ENCODE measurements at places on chromosomes 13 and 19.
A peak's percentile ranks its signal among the peaks of the same experiment; 100 is the strongest.

GRCh38 chr13:110001670-110002275 lies 215.4 kb upstream of the IRS2 start:
- DNase-seq: no peak

DNA sequence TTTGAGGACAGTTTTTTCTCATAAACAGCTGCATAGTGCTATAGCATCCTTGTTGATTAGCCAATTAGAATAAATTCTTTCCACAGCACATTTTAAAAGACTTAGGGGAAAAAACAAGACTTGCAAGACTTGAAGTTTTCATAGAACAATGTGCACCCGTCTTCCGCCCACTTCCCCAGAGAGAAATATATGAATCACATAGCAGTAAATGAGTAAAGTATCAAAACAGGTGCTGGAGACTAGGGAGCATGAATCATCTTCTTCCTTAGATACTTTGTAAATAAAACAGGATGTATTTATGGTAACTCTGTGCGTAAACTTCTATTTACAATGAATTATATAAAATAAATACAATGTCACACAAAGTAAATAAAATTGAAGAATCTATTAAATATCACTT lies 75.1 kb downstream of the COL4A2 start:
- DNase-seq: no peak

GRCh38 chr19:31597616-31598015 lies 248.4 kb upstream of the TSHZ3 start:
- DNase-seq: no peak

GRCh38 chr13:95948656-95949055 lies 104.5 kb downstream of the UGGT2 start:
- no peak for DNase-seq

DNA sequence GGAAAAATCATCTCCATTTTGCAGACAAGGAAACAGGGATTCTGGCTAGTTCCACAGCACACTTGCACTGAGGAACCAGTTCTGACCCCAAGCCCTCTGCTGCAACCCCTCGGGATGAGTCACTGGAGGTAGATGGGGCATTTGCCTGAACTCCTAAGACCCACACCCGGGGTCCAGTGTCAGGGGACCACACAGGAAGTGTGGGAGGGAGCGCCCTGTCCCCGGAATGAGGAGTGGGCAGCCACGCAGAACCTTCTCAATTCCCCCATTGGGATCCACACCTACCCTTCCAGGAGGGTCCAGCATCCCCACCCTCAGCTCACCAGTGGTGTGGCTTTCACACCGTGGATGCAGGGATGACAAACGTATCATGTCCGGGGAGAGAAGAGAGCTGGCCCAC lies 62.7 kb downstream of the TSHZ3 start:
- no peak for DNase-seq

DNA sequence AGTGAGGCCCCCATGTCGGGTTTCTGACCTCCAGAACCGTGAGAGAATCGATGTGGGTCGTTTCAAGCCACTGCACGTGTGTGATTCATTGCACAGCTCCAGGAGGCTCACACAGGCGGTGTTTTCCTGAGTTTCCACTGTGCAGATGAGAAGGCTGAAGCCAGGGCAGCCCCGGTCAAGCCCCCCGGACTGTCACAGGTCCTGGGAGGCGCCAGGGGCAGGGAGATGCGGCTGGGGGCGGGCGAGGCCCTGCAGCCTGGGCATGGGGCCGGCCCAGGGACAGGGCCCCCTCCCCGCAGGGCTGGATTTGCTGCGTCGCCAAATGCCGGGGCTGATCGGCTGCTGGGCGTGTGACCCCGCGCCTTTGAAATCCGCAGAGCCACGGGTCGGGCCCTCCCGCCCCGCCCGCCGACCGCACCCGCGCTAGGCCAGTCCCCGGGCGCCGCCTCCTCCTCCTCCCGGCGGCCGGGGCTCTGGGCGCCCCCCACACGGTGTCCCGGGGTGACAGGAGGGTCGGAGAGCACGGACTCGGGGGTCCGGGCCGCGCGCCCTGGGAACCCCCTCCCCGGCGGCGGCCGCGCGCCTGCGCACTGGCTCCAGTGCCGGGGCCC lies 9.9 kb upstream of the MKNK2 start:
- peak; percentile 46 for DNase-seq

GRCh38 chr13:23990455-23990854 lies 93.2 kb upstream of the C1QTNF9B start:
- no peak for DNase-seq

DNA sequence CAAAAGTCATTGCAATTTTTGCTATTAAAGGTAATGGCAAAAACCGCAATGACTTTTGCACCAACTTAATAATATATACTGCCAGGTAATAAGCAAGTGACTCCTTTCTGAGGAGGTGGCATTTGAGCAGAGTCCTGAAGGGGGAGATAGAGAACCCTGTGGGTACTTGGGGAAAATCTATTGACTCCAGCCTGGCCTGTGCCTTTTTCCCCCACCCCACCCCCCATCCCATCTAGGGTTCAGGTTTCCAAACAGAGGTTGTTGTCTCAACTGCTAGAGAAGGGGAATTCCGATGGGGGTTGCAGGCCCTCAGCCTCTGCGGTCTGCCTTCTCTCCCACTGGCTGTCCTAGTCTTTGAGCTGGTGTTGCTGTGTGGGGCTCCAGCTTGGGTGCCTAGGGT lies 11.5 kb downstream of the S1PR2 start:
- peak; percentile 46 for DNase-seq

GRCh38 chr13:94968757-94969086 lies 256.4 kb upstream of the SOX21 start:
- no peak for DNase-seq

- no peak for DNase-seq
Observed at GRCh38 chr13:99257291-99257690, 888 bp downstream of the GPR18 start.

GRCh38 chr19:13153569-13154240 lies 3.5 kb downstream of the IER2 start:
- peak; percentile 30 for DNase-seq

DNA sequence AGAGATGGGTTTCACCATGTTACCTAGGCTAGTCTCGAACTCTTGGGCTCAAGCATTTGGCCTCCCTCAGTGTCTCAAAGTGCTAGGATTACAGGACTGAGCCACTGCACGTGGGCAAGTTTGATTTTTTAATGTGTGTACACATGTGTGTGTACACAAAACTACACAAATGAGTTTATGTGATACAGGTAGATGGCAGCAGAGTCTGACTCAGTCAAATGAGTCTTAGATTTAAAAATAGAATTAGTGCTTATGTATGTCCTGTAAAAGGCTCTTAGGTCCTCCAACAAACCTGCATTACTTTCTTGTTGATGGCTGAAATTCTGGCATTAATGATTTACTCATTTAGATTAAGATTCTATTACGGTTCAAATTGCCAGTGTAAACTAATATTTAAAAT lies 293.7 kb downstream of the PCDH17 start:
- DNase-seq: no peak

DNA sequence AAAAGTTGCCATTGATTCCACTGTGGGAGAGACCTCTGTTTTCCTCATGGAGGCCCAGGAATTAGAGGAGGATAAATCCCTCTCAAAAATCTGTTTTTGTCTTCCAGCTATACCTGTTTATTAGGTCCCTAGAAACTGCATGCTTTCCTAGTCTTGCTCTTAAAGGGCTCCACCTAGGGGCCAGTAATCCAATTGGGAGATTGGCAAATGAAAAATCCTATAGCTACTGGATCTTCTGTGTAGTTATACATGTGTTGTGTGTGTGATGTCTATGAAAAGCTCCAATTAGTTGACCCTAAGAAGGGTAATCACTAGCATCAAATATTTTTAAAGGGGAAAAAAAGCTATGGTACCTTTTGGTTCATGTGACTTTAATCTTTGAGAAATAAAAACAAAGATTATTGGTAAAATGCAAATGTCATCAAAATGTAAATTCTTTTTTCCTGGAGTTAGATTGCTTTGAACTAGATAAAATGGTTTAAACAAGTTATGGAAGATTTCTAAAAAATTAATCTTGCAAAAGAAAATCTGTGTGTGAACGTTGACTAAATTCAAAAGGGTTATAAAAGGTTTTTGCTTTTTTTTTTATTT lies 63.4 kb upstream of the C1QTNF9B start:
- DNase-seq: no peak

DNA sequence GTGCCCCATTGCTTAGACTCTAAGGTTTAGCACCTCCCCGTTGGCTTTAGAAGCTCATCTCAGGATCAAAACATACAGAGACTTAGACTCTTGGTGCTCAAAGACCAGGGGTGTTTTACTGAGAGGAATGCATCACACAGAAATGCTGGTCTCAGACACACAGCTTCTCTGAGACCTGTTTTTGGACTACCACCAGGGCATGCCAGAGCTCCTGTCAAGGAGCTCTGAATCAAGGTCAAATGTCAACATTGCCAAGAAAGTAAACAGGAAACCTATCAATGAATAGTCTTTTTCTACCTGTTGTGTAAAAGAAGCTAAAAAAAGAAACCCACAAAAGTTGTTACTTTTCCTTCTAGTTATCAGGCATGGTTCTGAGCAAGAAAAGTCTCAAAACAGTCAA lies 149.2 kb downstream of the COL4A1 start:
- DNase-seq: no peak

DNA sequence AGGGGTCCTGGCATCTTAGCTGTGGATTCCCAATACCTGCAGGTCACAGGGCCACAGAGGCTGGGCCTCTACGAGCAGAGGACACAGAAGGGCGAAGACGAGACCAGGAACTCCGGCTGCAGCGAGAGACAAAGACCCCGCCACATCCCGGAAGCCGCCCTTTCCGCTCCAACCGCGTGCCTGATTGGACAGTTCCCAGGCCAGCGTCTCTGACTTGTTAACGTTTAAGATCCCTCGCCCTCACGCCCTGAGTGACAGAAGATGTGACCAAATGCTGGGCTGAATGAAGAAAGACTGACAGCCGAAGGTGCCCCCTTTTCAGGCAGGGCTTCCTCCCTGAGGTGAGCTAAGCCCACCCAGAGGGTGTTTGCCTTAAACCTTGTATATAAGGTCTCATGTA lies at the start of gene ZNF98:
Gene ZNF98, minus strand, starts transcription at position 136 of the 400 bp plus-strand sequence. Its CDS starts 122 bp downstream, at position 14.
- no peak for DNase-seq

DNA sequence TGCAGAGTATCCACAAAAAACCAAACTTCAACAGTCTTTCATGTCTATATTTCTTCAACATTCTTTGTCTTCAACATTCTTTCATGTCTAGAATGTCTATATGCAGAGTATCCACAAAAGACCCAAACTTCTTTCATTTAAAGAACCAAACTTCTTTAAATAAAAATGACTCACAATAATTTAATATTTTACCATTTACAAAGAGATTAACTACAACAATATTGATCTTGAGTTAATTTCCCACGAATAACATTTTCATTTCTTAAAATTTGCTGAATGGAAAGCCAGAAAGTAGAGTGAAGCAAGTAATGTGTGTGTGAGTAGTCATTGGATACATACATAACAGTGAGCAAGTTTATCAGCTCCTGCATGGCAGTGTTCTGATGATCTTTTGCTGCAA lies 1069.7 kb downstream of the EFNB2 start:
- no peak for DNase-seq

DNA sequence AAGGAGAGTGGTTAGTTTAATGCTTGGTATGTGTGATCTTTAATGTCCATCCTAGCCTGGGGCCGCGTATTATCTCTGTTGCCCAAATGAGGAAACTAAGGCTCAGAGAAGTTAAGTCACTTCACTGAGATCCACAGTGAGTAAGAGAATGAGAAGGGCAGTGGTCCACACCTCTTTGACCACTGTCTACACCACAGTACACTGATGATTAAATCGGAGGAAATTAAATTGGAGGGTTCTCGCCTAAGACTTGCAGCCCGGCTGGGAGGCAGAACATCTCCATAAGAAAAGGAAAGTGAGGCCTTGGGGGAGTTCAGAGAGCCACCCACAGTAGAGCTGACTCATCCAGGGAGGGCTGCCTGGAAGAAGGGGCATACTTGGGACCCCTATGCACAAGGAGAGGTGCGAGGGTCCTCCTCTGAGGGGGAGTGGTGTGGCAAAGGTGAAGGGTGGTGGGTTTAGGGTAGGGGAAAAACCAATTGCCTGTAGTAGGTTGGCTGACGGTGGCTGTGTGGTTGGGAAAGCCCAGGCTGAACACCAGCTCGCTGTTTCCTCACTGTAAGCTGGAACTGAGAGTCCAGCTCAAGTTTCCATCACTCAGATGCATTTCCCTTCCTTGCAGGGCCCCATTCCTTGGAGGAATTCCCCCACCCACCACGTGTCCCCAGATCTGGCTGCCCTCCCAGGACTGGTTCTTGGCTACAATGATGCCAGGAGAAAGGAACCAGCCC lies 15.0 kb upstream of the DHRS12 start:
- no peak for DNase-seq

DNA sequence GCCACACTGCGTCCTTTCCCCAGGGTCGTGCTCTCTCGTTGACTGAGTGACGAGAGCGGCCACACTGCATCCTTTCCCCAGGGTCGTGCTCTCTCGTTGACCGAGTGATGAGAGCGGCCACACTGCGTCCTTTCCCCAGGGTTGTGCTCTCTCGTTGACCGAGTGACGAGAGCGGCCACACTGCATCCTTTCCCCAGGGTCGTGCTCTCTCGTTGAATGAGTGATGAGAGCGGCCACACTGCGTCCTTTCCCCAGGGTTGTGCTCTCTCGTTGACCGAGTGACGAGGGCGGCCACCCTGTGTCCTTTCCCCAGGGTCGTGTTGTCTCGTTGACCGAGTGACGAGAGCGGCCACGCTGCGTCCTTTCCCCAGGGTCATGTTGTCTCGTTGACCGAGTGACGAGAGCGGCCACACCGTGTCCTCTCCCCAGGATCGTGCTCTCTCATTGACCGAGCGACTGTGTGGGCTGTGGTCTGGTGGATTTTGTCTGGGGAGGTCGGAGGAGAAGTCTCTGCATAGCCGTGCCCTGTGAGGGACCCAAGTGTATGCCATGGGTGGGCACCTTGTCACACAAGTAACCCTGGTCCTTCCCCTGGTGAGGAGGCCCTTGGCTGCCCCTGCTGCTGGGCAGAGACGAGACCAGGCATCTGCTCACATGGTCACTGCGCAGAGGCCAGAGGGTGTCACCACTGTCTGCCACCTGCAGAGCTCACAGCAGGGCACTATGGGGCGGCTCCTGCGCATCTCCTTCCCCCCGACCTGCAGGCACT lies 107.7 kb downstream of the KDM4B start:
- DNase-seq: no peak

- DNase-seq: no peak
Observed at GRCh38 chr13:84683448-84683847, 801.2 kb upstream of the SLITRK1 start.

DNA sequence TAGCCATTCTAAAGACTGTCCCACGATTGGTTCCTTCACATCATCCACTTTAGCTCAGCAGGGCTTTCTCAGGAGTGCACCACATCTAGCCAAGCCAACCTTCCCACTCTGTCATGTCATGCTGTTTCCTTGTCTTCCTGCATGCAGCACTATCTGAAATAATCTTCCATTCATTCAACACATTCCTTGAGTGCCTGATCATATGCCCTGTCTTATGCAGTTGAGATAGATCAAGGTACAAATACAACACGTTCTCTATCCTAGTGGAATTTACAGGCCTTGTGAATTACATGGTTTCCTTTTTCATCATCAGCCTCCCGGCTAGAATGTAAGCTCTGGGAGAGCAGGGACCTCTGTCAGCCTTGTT lies 6.8 kb upstream of the MRPS31 start:
- DNase-seq: no peak
